ENCODE measurements at places on chromosomes 6 and 20.

GRCh38 chr6:32867022-32867477 lies 13.1 kb downstream of the PSMB9 start:
- DNase-seq, result no peak

- no peak for DNase-seq
These were observed 16.2 kb upstream of the BCAS1 start for GRCh38 chr20:54086507-54087039.

GRCh38 chr6:167115054-167115453 lies 7.8 kb upstream of the CCR6 start:
- no peak for DNase-seq

GRCh38 chr6:11688425-11688709 lies 90.2 kb downstream of the ADTRP start:
- DNase-seq, result no peak

DNA sequence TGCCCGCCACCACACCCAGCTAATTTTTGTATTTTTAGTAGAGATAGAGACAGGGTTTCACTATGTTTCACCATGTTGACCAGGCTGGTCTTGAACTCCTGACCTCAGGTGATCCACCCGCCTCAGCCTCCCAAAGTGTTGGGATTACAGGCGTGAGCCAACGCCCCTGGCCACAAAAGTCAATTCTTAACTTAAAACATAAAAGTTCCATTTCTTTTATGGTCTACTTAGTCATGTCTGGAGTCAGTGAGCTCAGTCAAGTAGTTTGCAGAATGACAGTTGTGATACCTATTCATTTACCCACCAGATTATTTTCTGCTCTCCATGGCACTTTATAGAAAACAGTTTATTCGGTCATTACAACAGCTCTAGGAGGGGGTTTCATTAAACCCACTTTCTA lies 103.1 kb upstream of the ESR1 start:
- DNase-seq, result no peak

DNA sequence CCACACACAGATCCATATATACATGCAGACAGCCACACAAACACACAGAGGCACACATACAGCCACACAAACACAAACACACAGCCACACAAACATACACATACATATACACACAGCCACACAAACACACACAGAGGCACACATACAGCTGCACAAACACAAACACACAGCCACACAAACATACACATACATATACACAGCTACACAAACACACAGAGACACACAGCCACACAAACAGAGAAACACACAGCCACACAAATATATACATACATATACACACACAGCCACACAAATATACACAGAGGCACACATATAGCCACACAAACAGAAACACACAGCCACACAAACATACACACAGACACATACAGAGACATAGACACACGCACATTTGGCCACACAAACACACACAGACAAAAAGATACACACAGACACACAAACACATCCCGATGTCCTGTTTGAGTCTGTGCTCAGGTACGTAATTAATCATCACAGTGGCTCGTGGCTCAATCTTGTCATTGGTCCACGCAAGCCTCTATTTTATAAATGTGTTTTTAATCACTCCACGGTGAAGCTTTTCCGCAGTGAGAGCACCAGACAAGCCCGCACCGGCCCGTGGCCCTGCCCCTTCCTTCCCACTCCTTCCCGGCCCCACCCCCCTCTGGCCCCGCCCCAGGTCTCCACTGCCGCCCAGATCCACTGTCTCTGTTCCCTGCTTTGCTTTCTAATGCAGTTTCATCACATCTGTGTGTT lies 135.3 kb downstream of the CDH4 start:
- DNase-seq, result no peak

Measured in SIG-M5 (cell line).